Ovary (tissue), 10 donors: ENCODE measurements at places on chromosomes 1 and 21. TPM values are rescaled to one million over a fixed set of nuclear protein-coding genes. Genes with fewer than 3 reads are reported as not detected.
A peak's percentile ranks its signal among the peaks of the same experiment; 100 is the strongest.

- DNase-seq: no peak
Measured at GRCh38 chr1:243454328-243454997, 198.6 kb downstream of the SDCCAG8 start.

GRCh38 chr1:159091607-159092031, 15.1 kb upstream of the AIM2 start:
- no peak for DNase-seq

GRCh38 chr1:102897557-102897956, 210.8 kb downstream of the COL11A1 start:
- DNase-seq: no peak

DNA sequence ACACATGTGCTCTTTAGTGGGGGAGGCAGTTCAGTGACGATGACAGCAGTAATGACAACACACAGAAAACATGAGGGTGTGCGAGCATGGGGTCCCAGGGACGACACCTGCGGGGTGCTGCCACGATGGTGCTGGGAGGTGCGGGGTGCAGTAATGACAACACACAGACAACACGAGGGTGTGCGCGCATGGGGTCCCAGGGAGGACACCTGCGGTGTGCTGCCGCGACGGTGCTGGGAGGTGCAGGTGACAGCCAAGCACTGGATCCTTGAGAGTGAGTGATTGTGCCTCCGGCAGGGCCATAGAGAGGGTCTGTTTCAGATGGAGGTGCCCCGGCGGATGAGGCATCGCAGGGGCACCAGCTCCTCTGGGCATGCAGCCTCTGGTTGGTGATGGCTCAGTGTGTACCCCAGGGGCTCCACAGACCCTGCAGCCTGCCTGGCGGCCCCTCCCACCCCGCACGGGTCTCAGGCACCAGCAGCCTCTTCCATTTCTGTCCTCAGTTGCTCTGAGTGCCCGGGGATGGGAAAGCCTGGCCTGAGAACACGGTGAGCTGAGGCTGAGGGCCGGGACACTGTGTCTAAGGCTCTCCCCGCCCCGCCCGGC, 191.7 kb upstream of the ARHGEF16 start:
- DNase-seq: no peak

GRCh38 chr1:183908079-183908478, 103.2 kb downstream of the RGL1 start:
- DNase-seq: no peak

- DNase-seq: no peak
Measured at GRCh38 chr1:170133766-170134495, 11.8 kb upstream of the NTMT2 start.

DNA sequence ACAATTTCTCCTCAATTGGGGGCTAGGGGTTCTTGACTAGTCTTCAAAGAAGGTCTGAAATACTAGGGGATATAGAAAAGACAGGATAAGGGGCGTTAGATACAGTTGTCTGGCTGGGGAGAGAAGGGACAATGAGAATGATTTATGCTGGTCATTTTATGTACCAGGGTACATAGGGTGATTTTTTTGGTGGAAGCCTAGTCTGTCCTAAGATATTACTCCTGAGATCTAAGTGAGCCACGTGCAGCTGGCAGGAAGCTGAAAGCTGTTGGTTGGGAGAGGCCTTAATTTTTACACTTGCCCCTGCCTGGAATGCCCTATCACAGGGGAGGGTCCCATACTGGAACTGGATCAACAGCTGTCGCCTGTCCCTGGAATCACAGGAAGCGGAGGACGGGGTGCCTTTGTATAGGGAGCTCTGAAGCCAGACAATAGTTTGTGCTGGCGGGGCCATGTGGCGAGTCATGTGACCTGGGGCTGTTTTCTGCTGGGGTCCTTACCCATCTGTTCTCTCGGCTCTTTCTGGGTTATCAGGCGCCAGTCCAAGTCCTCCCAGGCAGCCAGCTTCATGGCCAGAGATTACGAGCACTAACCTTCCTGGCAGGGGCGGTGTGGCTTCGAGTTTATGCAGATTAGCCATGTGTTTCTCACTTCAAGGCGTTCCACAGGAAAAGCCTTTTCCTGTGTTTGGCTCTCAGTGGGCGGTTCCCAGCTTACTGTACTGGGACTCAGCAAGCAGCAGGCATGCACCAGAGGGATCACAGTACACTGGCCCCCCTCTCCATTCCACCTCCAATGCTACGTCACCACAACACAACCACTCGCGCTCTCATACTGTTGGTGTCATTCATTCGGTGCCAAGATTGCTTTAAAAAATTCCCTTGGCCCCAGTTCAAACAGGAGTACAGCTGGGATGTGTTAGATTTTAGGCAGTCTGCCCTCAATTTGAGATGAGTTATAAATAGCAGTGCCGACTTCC, 27.5 kb downstream of the ARID1A start:
- DNase-seq: peak; percentile 91

DNA sequence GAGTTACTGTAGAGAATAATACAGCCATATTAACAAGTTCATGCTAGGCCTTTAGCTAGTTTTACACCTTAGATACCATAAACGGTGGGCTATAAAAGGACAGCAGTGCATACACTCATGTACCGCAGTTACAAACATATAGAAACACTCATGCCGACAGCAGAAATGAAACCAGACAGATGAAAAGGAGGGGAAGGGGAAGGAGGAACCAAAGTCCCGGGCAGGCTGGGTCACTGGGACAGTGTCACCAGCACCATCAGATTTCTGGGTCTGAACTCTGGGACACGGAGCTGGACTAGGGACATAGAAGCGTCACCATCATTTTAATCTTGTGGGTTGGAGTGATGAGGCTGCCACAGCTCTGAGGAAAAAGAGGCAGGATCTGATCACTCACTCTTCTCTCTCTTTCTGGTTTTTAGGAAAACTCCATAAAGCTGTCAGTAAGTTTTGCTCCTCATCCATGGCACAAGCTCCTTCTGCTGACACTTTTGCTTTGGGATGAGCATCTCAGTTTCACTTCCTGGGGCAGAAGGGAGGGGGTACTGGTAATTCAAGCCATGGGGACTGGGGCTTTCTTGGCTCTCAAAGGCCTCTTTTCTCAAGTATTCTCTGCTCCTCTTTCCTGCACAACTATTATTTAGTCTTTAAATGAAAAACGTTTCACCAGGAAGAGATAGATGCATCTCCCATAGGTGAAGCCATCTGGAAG, 7.8 kb upstream of the ZNF691 start:
- DNase-seq: no peak

DNA sequence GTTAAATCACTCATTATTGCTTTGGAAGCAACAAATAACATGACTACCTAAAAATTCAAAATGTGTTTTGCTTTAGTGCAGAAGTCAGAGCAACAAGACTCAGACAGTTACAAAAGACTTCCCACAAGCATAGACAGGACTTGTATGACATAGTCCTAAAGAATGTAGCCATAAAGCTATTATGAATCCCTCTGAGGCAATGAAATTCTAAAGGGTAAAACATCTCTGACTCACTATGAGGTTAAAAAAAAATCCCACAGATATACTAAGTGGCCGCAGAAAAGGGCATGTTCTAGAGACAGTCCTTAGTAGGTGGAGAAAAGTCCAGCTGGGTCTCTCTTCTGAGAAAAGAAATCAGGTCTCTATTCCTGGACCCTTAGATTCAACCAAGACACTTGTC, 4.9 kb downstream of the PRKAB2 start:
- DNase-seq: no peak

DNA sequence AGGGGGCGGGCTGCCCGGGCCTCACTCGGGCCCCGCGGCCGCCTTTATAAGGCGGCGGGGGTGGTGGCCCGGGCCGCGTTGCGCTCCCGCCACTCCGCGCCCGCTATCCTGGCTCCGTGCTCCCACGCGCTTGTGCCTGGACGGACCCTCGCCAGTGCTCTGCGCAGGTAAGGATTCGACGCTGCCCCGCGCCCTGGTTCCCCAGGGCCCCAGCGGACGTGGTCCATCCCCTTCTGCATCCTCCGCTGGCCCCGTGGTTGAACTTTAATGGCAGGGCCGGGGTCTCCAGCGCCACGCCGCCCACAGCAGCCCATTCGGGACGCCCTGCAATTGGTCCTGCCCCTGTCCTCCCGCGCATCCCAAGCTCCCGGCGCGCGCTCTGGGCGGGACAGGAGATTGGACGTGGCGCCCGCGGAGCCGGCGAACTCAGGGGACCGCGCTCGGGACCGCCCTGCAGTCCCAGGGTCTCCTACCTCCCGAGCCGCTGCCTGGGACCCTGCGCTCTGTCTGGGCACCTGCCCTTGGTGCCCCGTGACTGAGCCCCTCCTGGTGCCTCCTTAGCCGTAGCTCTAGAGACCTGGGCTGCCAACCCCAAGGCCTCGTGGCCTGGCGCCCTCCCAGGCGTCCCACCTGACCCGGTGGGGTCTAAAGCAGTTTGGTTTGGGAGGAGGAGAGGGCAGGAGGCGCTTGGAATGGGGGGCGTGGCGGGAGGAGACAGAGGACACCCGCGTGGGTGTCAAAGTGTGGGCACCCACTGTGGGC, at the start of gene ALPL:
ALPL (plus strand) TSS at position 73 of the 762 bp plus-strand sequence. CDS start 44,659 bp downstream, outside the sequence.
- no peak for DNase-seq

DNA sequence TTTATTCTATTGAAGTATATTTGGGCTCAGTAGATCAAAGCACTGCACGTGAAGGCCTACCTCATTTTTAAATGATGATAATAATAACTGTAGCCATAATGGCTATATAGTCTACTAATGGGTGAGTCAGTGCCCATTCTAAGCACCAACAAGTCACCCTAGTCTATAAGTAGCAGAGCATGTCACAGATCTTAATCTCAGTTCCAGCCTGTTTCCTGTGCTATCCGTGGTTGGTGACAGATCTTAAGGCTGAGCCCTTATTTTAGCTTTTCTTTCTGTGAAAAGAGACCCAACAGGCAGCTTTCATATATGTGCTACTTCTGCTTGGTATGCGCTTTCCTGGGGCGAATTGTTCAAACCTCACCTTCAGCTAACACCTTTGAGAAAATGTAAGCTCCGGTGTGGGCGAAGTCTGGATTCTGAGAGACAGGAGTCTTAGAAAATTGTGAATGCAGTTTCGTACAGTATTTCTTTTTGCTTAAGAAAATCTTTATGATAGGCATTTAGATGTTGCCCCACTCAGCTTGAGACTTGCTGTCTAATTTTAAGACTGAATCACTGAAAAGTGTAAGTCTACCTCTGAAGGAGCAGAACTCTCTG, 59.6 kb downstream of the FMN2 start:
- DNase-seq: no peak

DNA sequence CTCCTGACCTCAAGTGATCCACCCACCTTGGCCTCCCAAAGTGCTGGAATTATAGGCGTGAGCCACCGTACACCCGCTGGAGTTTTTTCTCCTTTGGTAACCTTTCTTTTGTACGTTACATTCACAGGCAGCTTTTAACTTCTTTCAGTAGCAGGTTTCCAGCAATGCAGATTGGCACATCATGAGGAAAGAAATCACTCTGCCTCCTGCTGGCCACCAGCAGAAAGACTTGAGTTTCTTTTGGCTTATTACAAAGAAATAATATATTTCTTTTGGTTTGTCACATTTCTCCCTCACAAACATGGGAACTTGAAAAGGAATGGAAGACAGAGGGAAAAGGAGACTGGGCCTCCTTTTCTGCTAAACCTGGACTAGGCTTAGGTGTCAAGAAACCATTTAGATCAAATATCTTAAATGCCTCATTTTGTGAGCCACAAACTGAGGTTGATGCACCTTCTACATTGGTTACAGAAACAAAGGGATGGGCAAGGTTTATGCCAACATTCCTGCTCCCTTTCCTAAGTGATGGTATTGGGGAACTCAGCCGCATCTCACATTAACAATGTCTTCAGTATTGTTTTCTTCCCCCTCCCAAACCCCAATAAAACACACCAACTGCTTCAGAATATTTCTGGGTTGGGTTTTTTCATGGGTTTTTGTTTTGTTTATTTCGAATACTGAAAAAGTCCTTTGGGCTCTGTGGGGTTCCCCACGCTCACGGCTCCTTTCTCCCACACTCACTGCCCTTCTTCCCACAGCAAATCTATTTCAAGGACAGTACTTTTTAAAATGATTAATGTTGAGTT, 7.7 kb downstream of the ENSA start:
- DNase-seq: no peak

- DNase-seq: peak; percentile 63
Measured at GRCh38 chr1:85406887-85407533, 57.9 kb downstream of the DDAH1 start.

GRCh38 chr1:92623187-92623778, 136.6 kb upstream of the GFI1 start:
- DNase-seq: no peak

DNA sequence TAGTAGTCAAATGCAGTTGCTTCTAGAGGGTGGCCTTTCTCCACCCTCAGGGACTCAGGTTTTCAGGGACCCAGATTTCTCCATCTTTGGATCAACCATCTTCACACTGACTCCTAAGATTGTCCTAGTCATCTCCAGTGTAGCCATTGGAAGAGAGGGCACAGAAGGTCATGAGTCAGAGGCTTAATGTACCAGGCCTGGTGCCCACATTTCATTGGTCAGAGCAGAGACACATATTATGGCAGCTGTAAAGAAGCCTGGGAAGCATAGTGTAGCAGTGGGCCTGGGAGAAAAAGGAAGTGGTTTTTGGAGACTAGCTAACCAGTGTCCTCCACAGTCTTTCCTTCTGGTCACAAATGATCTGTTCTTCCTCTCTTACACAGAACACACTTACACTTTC, 122.5 kb downstream of the GIPC2 start:
- DNase-seq: no peak

GRCh38 chr1:233240829-233241682, 54.5 kb downstream of the PCNX2 start:
- peak; percentile 67 for DNase-seq

GRCh38 chr1:170156594-170156993, 10.8 kb downstream of the NTMT2 start:
- no peak for DNase-seq

DNA sequence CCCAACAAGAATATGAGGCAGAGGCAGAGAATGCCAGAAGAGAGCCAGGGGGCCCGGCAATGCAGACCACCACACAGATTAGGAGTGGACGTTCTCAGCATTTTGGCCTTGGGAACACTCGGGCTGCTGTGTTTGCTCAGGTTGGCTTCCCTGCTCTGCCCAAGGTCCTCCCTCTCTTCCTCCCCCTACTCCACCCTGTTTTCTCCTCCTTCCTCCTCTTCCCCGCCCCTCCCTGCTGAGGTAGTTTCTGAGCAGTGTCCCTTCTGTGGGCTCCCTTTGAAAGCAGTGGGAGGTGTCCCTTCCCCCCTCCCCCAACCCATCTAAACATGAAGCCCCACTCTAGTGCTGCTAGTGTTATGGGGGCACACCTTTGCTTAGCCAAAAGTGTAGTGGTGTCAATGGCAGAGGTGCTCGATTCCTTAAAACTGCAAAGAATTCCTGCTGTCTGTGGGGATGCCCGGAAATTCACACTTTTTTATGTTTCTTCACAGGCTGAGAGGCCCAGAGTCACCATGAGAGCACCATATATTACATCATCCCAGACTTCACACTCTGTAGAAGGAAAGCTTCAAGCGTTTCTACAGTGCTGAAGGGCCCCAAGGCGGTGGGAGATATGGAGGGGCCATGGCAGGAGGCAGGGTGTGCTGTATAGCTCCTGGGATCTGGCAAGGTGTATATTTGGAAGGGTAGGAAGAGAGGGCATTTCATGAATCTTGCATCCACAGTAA, at the start of gene HHIPL2:
HHIPL2 (minus strand) TSS at position 161 of the 728 bp plus-strand sequence; CDS start at position 101, 60 bp downstream.
- no peak for DNase-seq

The ICOSLG gene
- 1.6 TPM for total RNA-seq

The TMEM82 gene
- total RNA-seq: not detected

The LIPI gene
- not detected for total RNA-seq

The CELF3 gene
- 0.57 TPM for total RNA-seq

The PIP5K1A gene
- total RNA-seq: 55.7 TPM

The ZNHIT6 gene
- 20.0 TPM for total RNA-seq

The S100A7 gene
- total RNA-seq: not detected

The EVA1C gene
- 62.1 TPM for total RNA-seq

The TAF1A gene
- total RNA-seq: 13.3 TPM
